ENCODE measurements at places on chromosomes 2 and 18. TPM values are rescaled to one million over a fixed set of nuclear protein-coding genes. Genes with fewer than 3 reads are reported as not detected.

Gene IAH1
- total RNA-seq = 71.3 TPM

DNA sequence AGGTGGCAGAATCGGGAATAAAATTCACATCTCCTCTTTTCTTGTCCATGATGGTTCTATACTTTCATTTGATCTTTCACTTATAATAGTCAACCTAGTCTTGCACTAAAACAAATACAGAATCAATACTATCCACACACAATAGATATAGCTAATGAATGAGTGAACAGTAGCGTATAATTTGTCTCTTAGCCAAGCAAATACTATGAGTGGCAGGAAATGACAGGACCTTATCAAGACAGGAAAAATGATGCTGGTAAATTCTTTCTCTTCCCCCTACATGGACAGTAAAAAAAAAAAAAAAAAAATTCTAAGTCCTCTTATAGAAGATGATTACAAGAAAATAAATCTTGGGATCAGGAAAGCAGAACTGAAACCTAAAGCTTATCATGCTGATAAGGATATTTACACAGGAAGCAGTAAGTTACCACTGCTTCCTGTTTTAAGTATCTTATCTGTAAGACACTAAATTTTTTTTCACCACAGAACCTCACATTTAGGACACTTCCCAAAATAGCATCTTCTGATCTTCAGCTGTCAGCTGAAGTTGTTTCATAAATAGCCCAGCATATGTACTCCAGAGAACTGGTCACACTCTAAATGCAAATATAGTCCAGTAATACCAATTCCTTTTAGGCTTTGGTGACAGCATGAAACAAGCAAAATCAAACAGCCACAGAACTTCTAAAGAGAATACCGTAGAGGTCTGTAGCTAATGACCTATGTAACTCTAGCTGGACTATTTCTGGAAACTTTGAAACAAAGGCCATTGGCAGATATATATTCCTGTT is 27.0 kb downstream of the IRS1 start:
- H3K4me3 ChIP-seq = peak overlapping the region; percentile 42
- H3K27me3 ChIP-seq = no peaks in the 10 kb centered on the region
- peak overlapping the region; percentile 79 for H3K27ac ChIP-seq

DNA sequence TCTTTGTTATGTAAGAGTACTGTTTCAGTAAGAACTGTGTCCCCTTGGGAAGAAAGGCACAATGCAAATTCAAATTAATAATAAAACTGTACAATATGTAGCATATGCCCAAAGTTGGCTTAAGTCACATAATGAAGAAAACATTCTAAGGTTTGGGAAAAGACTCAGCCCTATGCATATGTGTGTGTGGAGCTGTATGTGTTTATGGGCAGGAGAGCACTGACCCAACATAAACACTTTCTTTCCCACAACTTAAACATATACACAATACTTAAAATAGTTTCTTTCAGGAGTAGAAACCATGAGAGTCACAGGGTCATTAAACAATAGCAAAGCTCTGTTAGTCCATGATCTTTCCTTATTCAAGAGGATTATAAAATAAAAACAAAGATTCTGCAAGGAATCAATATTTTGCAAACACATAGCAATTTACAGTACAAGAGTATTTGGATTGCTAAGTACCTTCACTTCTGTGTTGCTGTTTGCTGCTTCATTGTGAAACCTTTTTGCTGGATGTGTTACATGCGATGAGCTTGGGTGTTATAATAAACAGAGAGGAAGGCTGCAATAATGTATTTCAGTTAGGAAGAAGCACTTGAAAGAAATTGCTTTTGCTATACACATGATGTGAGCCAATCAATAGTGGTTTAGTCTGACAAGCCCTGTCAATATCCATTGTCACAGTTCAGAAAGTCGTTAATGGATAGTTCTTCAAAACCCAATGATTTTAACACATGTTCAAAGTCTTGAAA is 347.3 kb downstream of the ARHGAP15 start:
- peaks cover 29% of the 10 kb centered on the region for H3K36me3 ChIP-seq
- H3K4me3 ChIP-seq = no peak overlapping the region
- no peak for DNase-seq
- peaks cover 1% of the 10 kb centered on the region for H3K4me1 ChIP-seq
- H3K27me3 ChIP-seq = no peaks in the 10 kb centered on the region

DNA sequence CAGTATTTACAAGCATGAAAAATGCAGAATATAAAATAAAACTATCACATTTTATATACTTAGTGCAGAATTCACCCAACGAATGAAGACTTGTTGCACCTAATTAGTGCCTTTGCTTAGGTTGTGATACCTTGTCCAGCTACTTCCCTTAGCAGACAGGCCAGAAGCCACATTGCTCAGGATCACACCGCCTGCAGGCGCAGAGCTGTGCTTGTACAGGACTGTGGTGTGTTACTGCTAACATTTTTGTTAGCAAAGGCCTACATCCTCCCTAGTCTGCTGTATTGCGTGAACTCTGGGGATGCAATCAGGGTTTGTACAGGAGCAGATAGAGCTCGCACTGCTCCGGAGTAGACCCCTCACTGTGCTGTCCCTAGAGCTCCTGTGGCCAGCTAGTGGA is 336.9 kb downstream of the CBLN2 start:
- H3K4me1 ChIP-seq = no peaks in the 10 kb centered on the region
- no peak overlapping the region for H3K27ac ChIP-seq
- no peak for DNase-seq
- H3K4me3 ChIP-seq = no peak overlapping the region

DNA sequence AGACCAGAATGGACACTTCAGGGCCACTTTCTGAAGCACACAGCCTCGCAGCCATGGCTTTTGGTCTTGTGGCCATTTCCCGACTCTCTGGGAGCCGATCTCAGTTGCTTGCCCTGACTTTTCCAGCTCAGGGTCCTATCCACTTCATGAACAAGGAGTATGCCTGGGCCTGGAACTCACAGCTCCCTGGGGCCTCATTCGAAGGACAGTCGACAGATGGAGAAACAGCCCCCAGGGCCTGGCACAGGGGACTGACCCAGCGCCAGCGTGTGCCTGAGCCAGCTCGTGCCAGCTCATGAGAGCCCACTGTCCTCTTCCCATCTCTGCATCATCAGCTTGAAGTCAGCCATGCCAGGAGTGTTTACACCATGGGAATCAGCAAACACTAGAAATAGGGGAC is 134.6 kb upstream of the GPC1 start:
- no peaks in the 10 kb centered on the region for H3K36me3 ChIP-seq
- no peaks in the 10 kb centered on the region for H3K4me1 ChIP-seq
- H3K27ac ChIP-seq = no peak overlapping the region
- H3K4me3 ChIP-seq = no peak overlapping the region

Measured in activated CD8-positive, alpha-beta memory T cell treated with anti-CD3 and anti-CD28 coated beads, Interleukin-2, amount 10 ng/mL, durations not matched to agents 7 days and 5 days (primary cell).